Kidney epithelial cell (primary cell): ENCODE measurements at places on chromosomes 11 and 22.

DNA sequence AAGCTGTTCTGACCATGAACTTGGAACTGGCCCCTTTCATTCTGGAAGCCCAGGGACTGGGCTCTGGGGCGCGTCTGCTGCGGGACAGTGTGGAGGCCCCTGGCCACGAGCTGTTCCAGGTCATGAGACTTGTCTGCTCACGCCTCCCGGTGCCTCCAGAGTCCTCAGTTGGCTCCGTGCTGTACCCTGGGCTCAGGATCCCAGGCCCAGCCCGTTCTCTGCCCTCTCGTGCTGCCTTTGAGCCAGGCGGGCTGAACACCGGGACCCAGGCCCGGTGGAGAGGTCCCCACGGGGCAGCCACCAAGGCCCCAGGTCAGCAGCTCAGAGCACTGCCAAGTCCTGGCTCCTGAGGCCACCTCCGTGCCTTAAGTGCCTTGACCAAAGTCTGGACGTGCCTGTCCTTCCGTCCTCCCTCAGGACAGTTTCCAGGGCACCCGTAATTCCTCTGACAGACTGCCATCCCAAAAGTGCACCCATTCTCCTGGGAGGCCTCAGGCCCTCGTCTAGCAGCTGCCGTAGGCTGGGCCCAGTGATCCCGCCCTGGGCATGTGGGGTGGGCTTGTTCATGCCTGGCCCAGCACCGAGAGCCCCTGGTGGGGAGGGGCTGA lies 36.3 kb upstream of the PPARA start:
- no peak for DNase-seq

- DNase-seq = no peak
Measured at GRCh38 chr22:46220921-46221320, 29.2 kb downstream of the CDPF1 start.

- DNase-seq = peak; percentile 67
Measured at GRCh38 chr11:111918390-111919256, at the start of gene C11orf52. Gene C11orf52 (plus strand): TSS chr11:111918913. CDS start chr11:111918973, 60 bp downstream.

GRCh38 chr11:126293726-126294125 lies 10.1 kb upstream of the DCPS start:
- DNase-seq = no peak

GRCh38 chr11:69153661-69154060 lies 2.1 kb upstream of the SMIM38 start:
- no peak for DNase-seq

GRCh38 chr11:2459796-2460531 lies 15.2 kb downstream of the KCNQ1 start:
- no peak for DNase-seq

DNA sequence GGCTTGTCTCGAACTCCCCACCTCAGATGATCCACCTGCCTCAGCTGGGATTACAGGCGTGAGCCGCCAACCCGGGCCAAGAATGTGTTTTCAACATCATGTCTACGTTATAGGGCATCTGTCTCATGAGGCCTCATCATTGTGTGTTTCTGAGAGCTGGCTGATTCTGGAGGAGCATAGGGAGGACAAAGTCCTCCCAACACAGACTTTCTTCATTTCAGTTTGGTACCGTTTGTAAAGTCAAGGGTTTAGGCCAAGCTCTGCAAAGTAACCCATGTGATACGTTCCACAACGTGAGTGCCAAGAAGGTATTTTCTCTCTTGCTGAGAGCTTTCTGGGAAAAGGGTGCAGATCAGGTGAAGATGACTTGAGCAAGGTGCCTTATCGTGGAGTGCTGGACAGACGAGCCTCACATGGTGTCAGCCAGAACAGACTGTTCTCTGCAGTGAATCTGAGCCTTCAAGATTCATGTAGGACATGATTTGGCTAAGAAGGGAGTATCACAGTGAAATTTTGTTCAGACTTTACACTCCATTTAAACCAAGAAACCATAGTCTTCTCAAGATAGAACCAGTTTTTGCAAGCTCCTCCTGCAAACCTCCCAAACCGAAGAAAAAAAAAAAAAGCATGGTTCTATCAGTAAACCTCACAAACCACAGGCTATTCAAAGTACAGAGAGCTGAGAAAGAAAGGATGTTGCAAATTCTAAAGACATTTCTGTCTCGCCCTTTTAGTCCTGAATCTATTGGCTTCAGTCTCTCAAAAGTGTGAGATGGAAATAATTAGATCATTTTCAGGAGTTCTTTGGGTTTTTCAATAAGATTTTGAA lies 71.7 kb downstream of the DBX1 start:
- no peak for DNase-seq

GRCh38 chr22:45105281-45105702 lies 58.4 kb upstream of the NUP50 start:
- DNase-seq = peak; percentile 51

DNA sequence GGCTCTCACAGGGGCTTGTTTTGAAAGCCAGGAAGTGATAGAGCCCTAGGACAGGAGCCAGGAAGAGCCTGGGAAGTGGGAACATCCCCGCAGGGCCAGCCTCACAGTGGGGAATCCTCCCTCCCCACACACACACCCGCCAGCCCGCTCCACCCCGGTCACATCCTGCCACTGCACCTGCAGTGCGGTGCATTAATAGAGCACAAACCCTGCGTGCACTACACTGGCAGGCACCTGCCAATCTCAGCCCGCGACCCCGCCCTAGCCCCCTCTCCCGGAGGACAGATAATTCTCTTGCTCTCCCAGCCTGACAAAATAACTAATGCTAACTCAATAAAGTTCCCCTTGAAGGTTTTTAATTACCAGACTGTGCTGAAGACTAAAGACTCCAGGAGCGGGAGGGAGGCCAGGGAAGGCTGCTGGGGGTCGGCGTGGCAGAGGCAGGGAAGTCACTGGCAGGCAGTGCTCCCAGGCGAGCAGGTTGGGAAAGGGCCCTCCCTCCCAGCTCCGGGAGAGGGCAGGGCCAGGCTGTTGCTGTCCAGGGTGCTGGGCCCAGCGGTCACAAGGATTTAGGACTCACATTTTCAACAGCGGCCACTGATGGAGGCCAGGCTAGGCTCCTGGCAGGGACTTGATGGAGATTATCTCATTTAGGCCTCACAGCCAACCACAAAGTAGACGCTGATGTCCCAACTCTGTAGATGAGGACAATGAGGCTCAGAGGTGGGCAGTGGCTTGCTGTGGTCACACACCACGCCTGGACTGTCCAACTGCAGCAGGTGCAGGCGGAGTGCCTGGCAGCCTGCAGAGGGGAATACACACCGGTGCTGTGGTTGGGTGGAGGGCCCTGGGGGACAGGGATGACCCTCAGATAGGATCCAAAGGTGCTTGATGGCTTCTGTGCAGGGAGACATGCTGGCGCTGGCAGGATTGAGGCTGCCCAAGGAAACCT lies 23.9 kb upstream of the TCF20 start:
- DNase-seq = no peak

GRCh38 chr11:66967670-66968425 lies 7.3 kb upstream of the C11orf86 start:
- no peak for DNase-seq

DNA sequence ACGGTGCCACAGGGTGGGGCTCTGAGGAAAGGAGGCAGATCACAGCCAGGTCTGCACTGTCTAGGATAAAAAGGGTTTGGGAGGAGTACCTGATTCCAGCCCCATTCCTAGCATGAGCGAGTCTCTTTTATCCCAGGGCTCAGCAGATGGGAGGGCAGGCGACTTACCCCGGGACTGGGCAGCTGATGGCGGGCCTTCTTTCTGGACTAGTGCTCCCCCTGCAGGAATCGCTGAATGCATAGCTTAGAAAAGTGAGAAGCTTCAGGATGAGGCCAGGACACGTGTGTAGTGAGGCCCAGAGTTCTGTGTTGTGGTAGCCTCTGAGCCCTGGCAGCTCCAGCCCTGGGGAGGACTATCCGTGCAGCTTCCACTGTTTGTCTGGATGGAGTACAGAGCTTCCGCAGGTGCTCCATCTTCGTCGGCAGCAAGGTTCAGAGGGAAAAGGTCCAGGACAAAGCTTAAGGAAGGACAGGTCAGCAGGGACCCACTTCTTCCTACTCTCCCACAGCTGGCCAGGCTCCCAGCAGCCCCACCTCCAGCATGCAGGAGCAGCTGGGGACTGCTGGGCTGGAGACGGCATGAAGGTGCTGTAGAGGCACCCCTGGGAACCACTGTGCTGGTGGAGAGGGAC lies 30.4 kb downstream of the COMMD9 start:
- DNase-seq = peak; percentile 34

DNA sequence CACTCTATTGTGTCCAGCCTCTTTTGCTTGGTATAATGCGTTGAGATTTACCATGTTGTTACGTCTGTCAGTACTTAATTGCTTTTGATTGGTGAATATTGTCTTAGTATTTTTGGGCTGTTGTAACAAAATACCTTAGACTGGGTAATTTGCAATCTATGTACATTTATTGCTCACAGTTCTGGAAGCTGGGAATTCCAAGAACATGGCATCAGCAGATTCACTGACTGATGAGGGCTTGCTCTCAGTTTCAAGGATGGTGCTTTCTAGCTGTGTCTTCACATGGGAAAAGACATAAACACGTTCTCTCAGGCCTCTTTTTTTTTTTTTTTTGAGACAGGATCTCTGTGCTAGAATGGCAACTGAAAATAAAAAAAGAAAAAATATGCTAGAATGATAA lies 46.7 kb upstream of the INCENP start:
- no peak for DNase-seq

DNA sequence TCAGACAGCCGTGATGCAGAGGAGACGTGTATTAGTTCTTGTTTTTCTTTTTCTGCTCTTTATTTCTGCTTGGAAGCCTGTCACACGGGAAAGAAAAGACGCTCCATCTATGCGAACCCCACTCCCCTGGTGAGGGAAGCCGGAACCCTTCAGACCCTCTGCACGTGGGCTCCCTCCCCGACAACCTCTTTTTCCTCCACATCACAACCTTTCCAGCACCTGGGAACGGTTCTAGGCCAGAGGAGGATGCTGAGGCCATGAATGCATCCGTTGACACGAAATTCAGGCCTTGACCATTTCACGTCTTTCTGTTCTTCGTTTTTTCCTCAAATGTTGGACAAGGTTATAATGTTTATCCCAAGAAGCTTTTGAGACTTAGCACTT lies 85.3 kb upstream of the WNT7B start:
- no peak for DNase-seq

DNA sequence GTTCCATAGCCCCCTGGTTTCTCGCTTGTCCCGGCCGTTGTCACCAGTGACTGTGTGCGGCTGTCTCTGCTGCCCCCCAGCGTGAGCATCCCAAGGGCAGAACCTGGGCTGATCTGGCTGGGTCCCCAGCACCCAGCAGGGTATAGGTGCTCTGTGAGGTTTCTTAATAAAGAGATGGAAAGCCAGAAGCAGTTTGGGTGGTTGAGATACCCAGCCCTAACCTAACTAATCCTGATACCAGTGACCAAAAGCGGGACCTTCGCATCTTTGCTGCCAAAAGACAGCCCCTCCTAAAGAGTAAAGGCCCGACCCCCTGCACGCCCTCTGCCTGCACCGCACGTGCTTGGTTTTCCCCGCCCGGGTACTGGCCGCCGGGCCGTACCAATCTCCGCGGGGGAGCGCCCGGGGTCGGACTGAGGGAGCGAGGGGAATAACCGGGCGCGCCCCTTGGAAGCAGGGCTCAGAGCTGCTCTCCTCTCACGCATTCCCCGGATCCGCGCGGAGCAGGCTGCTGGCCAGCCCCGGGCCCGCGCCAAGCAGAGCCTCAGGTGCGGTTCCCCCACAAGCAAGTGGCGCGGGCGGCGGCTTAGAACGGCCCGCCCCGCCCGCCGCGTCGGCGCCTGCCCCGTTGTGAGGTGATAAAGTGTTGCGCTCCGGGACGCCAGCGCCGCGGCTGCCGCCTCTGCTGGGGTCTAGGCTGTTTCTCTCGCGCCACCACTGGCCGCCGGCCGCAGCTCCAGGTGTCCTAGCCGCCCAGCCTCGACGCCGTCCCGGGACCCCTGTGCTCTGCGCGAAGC lies at the start of gene DGAT2:
DGAT2 (plus strand) TSS at position 667 of the 797 bp plus-strand sequence. CDS start 214 bp downstream, outside the sequence.
- DNase-seq = no peak

- no peak for DNase-seq
Measured at GRCh38 chr11:27216270-27217149, 146.5 kb downstream of the CCDC34 start.

- DNase-seq = no peak
Measured at GRCh38 chr11:8386134-8386864, 122.6 kb upstream of the LMO1 start.

- no peak for DNase-seq
Measured at GRCh38 chr11:134560566-134561330, 148.7 kb upstream of the B3GAT1 start.

DNA sequence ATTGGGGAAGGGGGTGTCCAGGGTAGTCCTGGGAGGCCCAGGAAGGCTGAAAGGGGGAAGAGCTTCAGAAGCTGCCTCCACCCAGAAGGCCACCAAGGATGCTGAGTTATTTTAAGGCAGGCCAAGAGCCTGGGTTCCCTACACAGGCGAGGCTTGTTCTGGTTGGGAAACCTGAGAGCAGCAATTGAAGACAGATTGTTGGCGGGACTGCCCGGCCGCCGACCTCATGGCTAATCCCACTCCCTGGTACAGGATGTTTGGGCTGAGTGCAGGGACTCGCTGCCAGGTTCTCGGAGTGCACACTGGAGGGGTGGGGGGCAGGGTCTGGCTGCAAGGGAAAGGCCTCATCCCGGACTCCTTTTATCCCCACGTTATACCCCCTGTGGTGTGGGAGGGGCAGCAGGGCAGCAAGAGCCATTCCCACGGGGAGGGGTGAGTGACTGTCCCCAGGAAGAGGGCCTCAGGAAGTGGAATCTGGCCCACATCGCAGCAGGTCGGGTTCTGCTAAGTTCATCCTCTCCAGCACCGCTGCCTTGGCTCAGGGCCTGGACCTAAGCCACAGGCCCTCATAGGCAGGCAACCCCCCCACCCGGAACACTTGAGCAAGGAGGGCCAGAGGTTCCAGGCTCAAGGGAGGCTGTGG lies 43.6 kb upstream of the PRR5 start:
- no peak for DNase-seq

DNA sequence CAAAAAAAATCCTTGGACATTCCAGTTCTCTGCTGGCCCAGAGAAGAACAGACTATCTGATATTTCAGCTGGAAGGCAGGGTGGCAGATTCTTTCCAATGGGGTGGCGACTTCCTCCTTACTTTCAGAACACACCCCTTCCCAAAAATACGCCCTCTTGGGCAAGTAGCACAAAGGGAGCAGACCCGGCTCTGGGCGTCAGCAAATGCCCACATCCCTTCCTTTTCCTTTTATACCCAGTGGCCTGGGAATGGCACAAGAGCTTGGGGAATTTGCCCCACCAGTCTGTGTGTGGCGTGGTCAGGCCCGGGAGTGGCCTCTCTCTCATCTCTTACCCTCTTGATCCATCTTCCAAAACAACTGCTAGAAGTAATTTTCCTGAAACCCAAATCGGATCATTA lies 33.0 kb upstream of the NUP160 start:
- no peak for DNase-seq

GRCh38 chr11:65868076-65868667 lies 4.4 kb downstream of the EFEMP2 start:
- DNase-seq = no peak

DNA sequence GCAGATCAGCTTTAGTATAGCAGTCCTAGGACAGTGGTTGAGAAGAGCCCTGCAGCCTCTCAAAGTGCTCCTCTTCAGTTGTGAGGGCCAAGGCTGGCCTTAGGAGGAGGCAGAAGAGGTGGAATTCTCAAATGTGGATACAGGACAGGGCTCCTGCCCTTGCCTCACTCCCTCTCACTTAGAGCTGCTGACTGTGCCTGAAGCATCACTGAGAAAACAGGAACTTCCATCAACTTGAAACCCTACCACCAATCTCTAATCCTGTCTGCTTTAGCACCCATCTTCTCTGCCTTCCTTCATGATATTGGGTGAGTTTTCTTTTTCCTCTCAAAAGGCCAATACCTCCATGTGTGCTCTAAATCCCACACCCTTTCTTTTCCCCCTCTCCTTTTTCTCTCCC lies 14.4 kb upstream of the UCP3 start:
- no peak for DNase-seq
